ENCODE measurements at places on chromosomes 5 and 9.

GRCh38 chr5:43161244-43161643 lies 30.8 kb upstream of the NIM1K start:
- no peak for DNase-seq

GRCh38 chr5:15731699-15732098 lies 231.7 kb downstream of the FBXL7 start:
- DNase-seq = no peak

DNA sequence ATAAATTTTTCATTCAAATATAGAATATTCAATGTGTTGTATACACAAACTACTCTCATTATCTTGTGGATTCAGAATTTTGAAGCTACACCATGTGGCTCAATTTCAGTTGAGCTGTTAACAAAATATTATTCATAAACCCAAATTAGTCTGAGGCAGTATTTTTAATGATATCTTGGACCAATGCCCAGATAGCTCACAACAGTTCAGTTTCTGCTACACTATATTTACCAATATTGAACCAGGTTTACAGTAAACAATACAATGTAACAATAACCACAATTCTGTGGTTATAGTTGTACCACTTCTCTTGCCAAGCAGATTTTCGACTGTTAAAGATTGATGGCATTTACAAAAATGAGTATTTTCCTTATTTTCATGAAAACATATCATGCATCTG lies 99.9 kb downstream of the SSBP2 start:
- no peak for DNase-seq

DNA sequence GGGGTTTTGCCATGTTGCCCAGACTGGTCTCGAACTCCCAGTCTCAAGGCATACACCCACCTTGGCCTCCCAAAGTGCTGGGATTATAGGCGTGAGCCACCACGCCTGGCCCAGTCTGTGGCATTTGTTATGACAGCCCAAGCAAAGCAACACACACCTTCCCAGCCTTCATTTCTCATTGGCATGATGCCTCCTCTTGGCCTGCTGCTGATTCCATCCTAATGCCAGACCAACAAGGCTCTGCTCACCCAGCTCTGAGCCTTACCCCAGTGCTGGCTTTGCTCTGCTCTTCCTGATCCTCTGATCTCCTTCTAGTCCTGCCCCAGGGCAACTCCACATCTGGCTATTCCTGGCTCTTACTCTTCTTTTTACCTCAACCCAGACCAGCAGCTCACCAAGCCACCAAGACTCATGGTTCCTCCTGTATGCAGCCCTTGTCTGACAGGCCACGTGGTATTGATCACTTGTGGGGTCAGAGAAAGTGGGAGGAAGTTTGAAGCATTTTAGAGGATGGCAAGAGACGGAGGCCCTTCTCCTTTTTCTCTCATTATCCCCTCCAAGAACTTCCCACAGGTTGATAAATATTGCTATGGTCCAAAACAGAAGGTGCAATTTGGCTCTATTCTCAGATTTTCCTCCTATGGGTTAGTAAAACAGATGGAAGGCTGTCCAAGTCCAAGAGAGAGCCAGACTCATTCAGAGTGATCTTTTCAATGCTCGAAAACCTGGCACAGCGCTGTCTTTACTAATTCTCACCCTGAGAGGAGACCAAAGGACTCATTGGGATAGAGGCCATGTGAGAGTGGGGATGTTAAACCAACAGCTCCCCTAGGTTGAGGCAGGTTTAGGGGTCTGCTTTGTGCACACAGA lies 958 bp downstream of the CD180 start:
- DNase-seq = no peak

DNA sequence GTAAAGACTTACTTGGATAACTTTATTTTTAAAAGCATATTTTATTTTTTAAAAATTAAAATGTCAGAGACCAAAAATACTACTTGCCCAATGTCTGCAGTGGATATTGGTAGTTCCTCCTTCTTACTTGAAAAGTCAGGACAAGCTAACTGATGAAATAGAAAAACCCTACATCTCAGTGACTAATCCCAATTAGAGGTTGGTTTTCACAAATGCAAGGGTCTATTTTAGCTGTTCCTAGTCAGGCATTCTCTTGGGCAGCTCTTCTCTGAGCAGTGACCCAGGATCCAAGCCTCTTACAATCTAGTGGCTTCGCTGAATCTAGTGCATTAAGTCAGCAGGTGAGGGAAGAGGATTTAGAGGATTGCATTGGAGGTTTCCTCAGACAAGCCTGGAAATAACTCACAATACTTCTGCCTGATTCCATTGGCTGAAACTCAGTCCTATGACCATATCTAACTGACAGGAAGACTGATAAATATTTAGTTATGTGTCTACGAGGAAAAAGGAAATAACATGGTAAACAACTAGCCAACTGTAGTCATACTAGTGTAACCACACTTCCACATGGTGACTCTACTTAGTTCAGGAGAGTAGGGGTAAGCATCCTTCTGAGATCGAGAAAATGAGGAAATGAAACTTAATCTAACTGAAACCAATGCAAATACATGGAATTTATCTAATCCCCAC lies 34.2 kb upstream of the MIER3 start:
- DNase-seq = no peak

DNA sequence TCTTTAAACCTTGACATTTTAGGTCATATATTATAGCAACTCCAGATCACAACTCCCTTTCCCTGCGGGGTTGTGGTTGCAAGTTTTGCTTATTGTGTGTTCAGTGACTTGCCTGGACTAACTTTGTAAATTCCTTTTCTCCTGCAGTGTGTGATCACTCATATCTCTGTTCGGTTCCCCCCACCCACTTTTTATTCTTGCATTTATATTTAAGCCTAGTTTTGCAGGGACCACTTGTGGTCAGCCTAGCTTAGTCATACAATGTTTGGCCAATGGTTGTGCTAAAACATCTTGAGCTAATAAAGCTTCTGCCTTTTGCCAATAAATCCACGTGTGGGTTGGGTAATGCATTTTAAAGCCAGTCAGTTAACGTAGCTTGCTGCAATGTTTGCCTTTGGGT lies 146.5 kb upstream of the IRX4 start:
- DNase-seq = no peak

DNA sequence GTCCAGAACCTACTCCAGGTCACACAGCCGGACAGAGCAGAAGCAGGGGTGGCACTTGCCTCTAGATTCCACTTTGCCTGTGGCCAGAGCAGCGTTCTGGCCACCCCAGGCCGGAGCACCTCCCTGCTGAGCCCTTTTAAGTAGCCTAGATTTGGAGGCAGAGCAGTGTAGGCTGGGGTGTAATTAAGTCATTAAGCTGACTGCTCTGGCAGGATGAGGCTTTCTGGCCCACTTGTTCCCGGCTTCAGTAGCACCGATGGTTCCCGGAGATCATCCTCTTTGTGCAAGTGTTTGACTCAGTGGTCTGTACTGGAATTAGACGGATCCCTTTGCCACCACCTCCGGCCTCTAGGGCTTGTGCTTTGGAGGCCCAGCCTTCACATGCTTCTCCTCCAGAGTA lies 281.9 kb upstream of the ANKRD55 start:
- no peak for DNase-seq

- no peak for DNase-seq
Measured at GRCh38 chr5:80238778-80239679, 16.8 kb downstream of the SERINC5 start.

DNA sequence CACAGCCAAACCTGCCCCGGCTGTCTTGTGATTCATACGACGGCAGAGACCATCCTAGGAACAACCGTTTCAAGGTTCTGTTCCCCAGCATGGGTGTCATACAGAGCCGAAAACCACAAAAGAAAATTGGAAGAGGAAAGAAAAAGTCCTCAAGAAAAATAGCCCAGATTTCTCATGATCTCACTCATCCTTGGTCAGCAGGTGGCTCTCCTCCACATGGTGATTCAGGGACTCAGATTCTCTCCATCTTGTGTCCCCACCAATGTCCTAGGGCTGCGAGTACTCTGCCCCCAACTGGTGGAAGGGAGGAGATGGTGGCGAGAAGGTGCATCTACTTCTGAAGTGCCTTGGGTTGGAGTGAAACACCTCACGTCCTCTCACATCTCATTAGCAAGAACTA lies 25.6 kb downstream of the PDZD2 start:
- DNase-seq = no peak

DNA sequence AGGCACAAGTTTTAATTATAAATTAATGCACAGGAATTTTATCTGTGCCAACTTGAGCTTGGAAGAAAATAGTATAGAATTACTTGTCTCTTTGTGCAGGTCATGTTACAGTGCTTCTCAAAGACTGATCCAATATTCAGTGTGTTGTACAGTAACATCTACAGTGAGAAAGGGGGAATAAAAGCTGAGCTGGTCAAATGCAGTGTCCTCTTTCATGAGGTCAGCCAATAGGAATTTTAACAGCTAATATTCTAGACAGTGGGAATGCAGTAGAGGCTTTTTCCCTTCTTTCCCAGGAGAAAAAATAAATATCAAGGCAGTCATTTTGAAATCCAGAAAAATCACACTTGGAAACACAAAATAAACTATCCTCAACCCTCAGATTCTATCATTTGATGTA lies 95.7 kb upstream of the ITGA1 start:
- DNase-seq = no peak

- DNase-seq = no peak
Measured at GRCh38 chr5:43616535-43616934, 13.6 kb downstream of the NNT start.

Measured in AG09319 (cell line).